ENCODE measurements at places on chromosomes 16 and 17.

- DNase-seq: no peak
Measured at GRCh38 chr17:79990051-79990592, 45.5 kb downstream of the TBC1D16 start.

- no peak for DNase-seq
Measured at GRCh38 chr17:3573246-3574100, 15.9 kb upstream of the TRPV3 start.

DNA sequence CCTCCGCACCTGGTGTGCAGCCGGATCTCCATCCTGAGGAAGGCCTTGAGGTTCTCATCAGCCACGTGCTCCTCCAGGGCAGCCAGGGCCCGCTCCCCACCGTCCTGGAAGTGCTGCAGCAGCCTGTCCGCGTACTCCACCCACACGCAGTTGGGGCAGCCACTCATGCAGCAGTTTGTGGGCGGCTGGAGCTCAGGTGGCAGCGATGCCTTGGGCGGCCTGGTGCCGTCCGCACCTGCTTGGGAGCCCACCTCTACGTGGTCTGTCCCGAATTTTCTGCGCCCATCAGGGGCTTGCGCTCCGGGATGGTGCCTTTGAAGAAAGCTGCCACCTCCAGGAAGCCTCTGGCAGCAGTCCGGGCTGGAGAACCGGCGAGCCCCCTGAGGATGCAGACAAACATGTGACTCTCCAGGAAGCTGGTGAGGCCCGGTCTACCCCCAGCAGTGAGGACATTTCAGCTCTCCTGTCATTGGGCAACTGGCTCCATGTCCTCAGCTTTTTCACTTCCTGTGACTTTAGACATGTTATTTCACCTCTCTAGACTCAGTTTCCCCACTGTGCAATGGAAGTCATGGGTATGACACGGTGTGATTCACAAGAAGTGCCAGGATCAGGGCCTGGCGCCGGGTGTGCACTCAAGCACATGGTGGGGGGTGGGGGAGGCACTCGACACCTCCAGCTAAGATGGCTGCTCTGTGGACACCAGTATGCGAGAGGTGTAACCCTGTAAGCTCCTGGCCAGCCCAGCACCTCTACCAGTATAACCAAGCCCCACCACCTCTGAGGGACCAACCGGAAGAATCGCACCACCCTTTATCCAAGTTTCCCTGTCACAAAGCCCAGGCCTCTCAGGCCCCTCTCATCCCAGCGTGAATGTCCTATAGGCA lies 957 bp downstream of the OXLD1 start:
- peak; percentile 23 for DNase-seq

DNA sequence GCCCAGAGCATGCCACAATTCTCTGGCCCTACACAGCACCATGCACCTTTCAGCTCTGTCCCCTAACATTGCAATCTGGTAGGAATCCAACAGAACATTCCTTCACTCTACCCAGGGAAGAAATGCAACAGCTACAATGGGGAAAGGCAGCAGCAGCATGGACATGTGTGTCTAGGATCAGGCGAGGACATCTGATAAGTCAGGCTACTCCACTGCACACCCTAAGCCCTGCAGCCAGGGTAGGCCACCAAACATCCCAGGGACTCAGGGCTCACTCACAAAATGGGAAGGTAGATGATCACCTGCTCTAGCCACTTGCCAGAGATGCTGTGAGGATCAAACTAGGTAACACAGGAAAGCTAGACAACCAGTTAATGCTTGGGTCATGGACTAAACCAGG lies 5.1 kb downstream of the RANBP10 start:
- no peak for DNase-seq

DNA sequence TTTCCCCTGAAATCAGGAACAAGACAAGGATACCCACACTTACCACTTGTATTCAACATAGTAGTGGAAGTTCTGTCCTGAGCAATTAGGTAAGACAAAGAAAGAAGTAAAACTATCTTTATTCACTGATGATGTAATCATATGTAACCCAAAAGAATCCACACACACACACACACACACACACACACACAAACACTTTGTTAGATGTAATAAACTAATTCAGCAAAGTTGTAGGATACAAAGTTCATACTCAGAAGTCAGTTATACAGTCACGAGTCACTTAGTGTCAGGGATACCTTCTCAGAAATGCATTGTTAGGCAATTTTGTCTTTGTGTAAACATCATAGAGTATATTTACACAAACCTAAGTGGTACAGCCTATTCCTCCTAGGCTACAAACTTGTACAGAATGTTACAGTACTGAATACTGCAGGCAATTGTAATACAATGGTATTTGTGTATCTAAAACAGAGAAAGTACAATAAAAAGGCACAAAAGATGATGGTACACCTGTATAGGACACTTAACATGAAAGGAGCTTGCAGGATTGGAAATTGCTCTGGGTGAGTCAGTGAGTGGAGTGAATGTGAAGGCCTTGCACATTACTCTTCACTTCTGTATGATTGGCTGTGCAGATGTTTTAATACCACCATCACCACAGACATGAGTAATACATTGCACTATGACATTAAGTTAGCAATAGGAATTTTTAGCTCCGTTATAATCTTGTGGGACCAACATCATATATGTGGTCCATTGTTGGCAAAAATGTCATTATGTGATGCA lies 370.1 kb downstream of the ZFHX3 start:
- no peak for DNase-seq

DNA sequence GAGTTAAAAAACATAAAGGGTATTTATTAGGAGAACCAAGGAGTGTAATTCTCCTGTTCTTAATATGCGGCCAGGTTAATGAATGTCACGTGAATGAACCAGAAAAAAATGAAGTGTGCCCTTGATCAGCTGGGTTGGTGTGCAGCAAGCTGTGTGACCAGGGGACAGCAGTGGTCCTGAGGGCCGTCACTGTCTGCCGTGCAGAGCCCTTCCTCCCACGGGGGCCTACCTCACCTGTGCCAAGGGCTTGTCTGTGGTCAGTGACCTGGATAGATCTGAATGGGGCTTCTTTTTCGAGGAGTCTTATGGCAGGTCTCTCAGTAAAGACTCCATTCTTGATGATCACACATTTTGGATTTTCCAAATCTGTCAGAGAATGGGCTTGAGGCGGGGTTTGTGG lies 17.7 kb upstream of the STH start:
- no peak for DNase-seq

GRCh38 chr17:62701706-62702085 lies 74.2 kb downstream of the MRC2 start:
- no peak for DNase-seq

DNA sequence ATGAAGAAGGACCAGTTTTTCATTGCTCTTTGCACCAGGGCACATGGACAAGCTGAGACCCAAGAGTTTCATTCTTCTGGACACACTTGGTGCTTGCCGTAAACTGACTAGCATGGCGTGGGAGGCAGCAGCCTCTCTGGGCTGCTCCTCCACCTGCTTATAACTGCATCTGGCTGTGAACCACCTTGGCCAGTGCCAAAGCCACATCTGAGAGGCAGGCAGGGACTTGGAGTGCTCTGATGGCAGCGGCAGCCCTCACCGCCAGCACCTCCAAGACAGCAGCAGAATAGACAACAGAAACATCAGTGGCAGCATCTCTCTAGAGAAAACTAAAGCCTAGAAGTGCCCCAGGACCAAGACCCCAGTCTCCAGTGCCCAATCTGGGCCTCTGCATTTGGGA lies 4.7 kb downstream of the KRT37 start:
- no peak for DNase-seq

GRCh38 chr16:78353640-78354275 lies 254.3 kb downstream of the WWOX start:
- DNase-seq: no peak

DNA sequence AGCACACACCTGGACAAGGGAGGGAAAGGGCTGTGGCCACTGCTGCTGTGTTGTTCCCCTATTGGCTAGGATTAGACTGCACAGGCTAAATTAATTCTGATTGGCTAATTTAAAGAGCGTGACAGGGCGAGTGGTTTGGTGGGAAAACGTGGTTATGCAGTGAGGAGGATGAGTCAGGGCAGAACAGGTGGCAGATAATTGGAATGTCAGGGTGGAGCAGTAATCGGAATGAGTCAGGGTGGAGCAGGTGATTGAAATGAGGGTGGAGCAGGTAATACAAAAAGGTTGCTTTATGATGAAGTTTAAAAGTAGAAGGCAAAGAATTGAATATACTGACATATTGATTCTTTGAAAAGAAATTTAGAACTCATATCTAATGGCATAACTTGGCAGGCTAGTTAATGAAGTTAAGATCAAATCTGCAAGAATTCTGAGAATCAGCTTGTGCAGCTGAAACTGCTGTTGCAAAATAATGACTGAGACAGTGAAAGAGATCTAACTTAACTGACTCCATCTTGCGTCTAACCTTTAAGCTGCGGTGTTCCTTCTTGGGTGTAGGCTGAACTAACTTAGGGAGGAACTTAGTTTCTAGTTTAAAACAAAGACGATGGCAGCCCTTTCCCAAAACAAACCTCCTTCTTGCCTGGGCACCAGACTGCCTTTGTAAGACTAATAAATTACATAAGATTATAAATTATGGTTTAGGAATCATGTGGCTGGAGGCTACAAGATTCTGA lies 174.3 kb downstream of the UTP18 start:
- no peak for DNase-seq

DNA sequence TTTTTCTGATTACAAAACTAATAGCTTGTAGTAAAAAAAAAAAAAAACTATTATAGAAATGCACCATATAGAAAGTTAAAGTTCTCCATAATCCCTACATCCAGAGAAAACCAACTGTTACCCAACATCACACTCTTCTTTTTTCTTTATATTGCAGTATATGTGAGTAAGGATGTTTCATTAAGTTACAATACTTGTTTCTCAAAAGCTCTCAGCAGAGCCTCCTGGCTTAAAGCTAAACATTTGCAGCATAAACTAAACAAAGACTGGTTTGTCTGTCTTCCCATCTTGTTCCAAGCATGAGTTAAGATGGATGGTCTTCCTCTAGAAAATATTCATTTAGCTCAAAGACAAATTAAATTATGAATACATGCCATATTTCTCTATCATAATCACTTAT lies 25.2 kb downstream of the GRB2 start:
- no peak for DNase-seq

DNA sequence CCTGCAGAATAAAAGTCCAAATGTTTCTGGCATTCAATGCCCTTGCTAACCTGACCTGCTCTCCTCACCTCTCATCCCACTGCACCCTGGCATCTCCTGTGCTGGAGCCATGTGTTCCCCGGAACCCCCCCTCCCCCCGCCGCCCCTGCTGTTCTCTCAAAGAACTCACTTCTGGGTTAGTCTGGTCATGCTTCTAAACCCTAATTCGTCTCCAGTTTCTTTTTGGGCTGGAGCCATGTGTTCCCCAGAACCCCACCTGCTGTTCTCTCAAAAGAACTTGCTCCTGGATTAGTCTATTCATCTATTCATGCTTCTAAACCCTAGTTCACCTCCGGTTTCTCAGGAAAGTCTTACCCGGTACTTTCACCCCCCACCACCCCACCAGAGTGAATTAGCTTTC lies 808 bp upstream of the ALOX15 start:
- DNase-seq: no peak

GRCh38 chr16:19173649-19174383 lies 5.8 kb downstream of the SYT17 start:
- no peak for DNase-seq

DNA sequence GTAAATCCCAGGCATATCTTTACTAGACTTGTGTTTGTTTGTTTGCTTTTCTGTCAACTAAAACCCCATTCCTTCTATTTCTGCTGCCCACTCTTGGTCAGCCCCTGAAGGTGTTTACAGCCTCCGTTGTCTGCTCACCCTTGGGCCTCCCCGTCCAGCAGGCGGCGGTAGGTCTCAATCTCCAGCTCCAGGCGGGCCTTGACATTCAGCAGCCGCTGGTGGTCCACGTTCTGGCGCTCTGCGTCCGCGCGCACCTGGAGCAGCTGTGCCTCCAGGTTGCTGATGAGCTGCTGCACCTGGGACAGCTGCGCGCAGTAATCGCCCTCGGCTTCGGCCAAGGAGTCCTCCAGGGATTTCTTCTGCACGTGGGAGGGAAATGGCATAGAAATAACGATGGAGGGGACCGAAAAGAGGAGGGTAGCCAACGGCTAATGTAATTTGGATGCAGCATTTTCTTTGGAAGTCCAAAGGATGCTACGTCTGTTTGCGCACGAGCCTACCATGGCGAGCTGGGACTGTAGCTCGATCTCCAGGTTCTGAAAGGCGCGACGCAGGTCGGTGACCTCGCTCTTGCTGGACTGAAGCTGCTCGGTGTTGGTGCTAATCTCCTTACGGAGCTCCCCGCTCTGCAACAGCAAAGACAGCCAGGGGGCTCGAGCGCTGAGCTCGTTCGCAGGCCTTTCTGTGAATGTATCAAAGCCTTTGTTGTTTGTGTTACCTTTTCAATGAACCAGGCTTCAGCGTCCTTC lies 3.9 kb downstream of the KRT12 start:
- no peak for DNase-seq

DNA sequence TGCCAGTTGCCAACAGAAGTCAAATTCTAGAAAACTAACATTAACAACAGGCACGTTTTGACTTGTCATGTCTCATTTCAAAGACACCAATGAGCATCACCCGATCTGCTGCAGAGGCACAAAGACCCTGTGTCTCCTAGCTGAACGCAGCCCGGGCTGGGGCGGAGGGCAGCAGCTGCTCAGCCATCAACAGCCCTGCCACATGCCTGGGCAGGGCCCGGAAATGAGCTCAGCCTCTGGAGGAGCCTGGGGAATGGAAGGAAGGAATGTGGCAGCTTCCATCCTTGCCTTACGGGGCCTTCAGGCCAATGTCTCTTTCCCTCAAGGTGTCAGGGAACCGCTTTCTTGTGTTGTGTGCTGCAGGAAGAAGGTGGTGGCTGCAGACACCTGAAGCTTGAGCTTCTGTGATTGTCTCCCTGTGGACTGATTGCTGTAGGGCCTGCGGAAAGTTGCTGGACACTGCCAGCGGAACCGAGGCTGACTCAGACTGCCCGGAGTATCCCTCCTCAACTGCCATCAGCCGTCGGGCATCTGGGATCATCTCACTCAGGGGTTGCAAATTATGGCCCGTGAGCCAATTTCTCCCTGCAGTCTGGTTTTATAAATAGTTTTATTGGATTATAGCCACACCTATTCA lies 7.3 kb downstream of the CDH13 start:
- DNase-seq: no peak

DNA sequence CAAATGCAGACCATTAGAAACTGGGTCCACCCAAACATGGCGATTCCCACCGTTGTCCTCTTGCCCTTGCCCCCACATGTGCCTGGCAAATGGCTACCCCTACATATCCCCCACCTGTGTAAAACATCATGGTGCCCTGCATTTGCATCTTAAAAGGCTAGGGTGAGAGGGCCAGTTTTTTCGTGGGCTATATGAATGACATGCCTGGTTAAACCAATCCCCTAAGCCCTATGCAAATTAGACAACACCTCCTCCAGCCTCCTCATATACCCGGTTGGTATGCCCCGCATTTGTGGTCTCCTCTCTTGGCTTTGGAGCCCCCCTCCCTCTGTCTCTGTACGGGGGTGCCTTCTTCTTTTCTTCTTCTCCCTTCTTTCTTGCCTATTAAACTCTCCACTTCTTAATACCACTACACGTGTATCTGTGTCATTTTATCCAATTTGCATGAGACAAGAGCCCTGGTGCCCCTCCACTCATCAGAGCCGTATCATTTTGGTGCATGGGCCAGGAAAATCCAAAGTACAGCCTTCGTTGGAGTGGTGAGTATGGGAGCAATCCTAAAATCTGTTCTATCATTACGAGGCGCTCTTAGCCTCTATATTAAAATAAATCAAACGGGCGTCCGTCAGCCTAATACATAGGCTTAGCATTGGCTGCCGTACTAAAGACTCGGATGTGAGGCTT lies 30.1 kb downstream of the QPRT start:
- no peak for DNase-seq

- DNase-seq: no peak
Measured at GRCh38 chr17:44557651-44558285, 484 bp downstream of the FZD2 start.

- DNase-seq: peak; percentile 41
Measured at GRCh38 chr17:13030459-13031300, 12.9 kb upstream of the ELAC2 start.
